ENCODE measurements at places on chromosomes 1 and 21.

DNA sequence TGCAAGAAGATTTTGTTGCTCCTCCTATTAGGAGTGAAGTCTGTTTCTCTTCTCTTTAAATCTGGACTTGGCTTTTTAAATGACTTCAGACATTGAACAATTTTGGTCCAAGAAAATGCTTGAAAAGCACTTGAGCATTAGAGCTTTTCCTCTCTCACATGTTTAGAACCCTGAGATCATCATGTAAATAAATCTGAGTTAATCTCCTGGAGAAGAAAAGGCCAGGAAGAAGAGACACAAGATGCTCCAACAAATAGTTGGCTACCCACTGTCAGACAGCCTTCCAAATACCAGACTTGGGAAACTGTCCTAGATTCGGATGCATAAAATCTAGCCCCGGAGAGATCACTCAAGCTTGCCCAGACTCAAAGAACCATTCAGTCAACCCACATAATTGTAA lies 1353.1 kb upstream of the ADGRL4 start:
- no peak for DNase-seq

GRCh38 chr1:44672961-44673674 lies 1.2 kb downstream of the TMEM53 start:
- DNase-seq: no peak

- no peak for DNase-seq
Observed at GRCh38 chr1:202045705-202046104, 35.3 kb downstream of the ELF3 start.

- no peak for DNase-seq
Observed at GRCh38 chr1:205421798-205422197, at the start of gene LEMD1. LEMD1 (minus strand) TSS chr1:205422056; CDS start chr1:205420536, 1,520 bp downstream.

GRCh38 chr1:16605532-16606505 lies 7.5 kb downstream of the NBPF1 start:
- DNase-seq: no peak

All from activated CD4-positive, alpha-beta memory T cell treated with anti-CD3 and anti-CD28 coated beads for 36 hours (primary cell).